A172 (cell line): ENCODE measurements at places on chromosomes 16 and 17. TPM values are rescaled to one million over a fixed set of nuclear protein-coding genes. Genes with fewer than 3 reads are reported as not detected.
A peak's percentile ranks its signal among the peaks of the same experiment; 100 is the strongest.

The MYH2 gene
- 0.12 and 0.17 TPM in 2 replicates for total RNA-seq

- no peak for DNase-seq
Observed at GRCh38 chr17:79617740-79618382, 7.0 kb upstream of the RBFOX3 start.

The GPRC5C gene
- 2.7 and 5.9 TPM in 2 replicates for total RNA-seq

The OTOA gene
- 0.09 TPM in 1 of 2 replicates, not detected in the other for total RNA-seq

- peak; percentile 80 for DNase-seq
Observed at GRCh38 chr17:74780443-74781238, 4.5 kb upstream of the NAT9 start.

The ZG16 gene
- not detected in 2 replicates for total RNA-seq

DNA sequence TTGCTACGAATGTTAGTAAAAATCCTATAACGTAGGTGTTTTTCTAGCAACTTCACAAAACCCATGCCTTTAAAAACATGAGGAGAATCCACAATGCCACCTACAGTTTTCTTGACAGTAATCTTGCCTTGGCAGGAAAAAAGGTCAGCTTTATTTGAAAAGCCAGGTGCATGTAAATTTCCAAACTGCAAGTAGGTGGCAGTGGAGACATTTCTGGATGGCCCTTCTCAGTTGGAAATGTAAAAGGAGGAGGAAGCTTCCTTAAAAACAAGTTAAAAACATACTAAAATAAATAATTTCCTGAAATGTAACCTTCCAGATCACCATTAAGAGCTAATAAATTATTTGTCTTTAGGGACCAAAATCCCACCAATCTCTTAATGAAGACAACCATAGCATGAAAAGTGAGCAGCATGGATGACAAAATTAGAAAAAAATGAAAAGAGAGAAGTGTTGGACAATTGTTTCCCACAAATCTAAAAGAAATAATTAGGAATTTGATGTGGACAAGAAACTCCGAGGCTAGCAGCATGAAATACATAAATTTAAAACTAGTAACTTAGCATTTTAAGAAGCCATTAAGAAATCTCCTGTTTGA lies 152.2 kb downstream of the SNX11 start:
- DNase-seq, result peak; percentile 72

The SMPD3 gene
- total RNA-seq, result 0.12 and 0.65 TPM in 2 replicates

DNA sequence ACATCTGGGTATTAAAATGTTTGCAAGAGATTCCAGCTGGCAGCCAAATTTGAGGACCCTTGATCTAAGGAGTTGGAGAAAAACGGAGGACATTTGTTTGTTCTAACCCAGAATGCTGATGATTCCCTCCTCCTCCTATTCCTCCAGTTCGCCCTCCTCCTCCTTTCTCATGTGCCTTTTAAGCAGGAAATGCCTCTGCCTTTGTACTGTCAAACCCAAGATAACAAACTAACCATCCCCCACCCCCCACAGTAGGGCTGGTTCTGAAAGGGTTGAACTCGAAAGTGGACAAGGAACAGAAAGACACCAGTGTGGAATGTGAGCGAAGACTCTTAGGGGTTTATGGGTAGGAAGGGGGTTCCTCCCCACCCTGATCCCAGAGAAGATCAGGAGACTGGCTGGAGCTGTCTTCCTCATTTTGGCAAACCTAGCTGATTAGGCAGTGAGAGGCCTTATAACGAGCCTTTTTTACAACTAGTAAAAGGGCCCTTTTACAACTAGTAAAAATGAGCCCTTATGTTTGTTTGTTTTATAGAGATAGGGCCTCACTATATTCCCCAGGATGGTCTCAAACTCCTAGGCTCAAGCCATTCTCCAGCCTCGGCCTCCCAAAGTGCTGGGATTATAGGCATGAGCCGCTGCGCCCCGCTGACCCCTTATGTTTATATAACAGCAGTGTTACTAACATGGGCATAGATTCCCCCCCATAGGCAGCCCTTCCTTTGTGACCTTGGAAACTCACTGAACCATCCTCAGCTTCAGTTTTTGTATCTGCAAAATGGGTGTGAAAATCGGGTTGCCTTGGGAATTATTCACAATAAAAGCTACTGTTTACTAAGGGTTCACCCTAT lies 975 bp downstream of the CHD9 start:
- DNase-seq, result peak; percentile 64

GRCh38 chr16:17371299-17371698 lies 99.5 kb downstream of the XYLT1 start:
- no peak for DNase-seq

GRCh38 chr16:85898521-85899442 lies at the start of gene IRF8:
Gene IRF8 (plus strand): TSS chr16:85899162. CDS start chr16:85903016, 3,854 bp downstream.
- no peak for DNase-seq

The C16orf86 gene
- total RNA-seq, result not detected in 2 replicates

DNA sequence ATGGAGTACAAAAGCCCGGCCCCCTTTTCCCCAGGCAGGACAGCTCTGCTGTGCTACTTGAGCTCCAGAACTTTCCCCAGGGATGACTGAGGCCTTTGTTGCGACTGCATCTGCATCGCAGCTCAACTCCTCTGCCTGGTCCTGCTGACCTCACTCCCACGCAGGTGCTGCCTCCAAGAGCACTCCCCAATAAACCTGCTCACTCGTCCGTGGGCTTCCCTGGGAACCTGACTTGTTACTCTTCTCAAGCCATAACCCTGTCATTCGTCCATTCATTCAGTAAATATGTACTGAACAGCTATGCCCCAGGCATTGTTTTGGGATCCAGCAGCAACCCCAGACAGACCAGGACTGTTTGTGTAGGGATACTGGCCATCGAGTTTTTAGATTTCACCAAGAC lies 11.6 kb upstream of the RMI2 start:
- no peak for DNase-seq

The FBRS gene
- 16.0 and 24.9 TPM in 2 replicates for total RNA-seq

GRCh38 chr17:20189302-20189701 lies 180.1 kb downstream of the SPECC1 start:
- peak; percentile 79 for DNase-seq

DNA sequence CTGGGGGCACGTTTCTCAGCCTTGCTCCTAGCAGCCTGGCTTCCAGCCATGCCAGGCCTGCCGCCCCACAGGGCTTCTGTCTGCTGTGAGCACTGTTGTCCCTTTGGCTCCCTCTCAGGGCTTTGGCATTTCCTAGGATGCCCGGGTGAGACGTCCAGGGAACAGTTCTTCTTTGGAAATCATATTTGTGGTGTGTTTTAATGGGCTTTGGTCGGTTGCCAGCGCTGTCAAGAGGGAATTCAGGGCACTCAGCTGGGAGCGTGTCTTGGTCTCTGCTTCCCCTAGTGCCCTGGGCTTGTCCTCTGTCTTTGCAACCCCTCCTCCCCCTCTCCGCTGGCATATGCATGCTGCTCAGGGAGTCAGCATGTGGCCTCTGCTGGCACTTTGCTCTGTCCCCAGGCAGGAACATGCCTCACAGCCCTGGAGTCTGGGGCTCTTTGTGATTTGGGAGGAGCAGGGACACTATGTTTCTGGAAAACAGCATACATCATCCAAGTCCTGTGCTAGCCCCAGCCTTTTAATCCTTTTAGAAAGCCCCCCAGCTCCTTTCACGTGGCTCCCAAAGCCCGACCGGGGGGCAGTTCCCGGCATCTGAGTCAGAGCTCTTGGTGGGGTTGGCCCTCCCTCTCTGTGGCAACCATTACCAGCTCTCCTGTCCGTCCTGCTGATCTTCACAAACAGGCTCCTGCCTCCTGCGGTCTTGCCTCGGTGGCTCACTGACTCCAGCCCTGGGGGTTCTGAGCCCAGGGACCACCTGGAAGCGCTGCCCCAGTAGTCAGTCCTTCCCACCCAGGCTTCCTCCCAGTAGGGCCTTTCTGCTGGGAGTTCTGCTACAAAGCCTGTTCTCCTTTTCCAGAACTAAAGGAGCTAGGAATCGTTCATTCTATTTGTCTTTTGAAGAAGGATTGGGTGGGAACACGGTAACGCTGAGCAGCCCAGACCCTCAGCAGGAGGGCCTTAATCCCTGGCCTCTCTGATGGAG lies 26.7 kb downstream of the SAP30BP start:
- DNase-seq, result peak; percentile 100
